ENCODE measurements at places on chromosomes 2 and 18.
A peak's percentile ranks its signal among the peaks of the same experiment; 100 is the strongest.

GRCh38 chr2:17319090-17319489, 199.2 kb downstream of the RAD51AP2 start:
- no peak for DNase-seq

DNA sequence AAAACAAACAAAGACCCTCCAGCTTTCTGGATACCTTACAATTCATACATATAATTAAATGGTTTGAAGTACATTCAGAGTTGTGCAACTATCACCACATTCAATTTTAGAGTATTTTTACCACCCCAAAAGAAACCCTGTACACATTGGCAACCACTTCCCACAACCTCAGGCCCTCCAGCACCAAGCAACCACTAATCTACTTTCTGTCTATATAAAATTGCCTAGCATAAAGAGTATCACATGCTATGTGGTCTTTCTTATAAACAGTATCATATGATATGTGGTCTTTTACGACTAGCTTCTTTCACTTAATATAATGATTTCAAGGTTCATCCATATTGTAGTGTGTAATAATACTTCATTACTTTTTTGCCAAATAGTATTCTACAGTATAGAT, 7.3 kb downstream of the IER3IP1 start:
- DNase-seq: no peak

DNA sequence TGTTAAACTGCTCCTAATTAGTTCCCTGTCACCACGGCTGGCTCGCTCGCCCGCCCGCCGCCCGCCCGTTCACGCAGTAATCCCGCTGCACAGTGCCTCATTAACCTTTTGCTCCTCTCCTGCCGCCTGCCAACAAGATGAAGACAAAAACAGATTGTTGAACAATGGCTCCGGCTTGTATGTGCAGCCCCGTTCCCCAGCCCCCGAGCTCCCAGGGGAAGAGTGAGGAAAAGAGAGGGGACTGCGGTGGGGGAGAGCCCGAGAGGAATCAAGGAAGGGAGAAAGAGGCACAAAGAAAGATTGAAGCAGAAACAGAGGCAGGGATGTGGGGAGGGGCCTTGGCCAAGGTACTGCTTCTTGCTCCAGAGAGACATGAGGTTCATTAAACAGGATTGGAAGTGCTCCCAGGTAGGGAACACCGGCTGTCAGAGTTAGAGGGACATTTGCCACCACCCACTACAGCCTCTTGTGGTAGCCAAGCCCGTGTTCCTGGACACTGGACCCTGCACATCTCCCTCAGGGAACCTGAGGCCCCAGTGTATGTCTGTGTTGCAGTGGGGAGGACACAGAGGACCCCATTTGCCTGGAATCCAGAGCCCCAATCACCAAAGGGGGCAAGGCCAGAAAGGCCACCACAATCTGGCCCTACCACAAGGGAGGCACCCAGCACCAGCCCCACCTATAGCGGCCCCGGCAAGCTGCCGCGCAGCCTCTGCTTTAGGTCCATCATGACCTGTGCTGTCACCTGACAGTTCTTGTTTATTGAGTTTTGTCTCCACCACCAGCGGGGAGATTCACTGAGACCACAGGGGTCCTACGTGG, 38.1 kb downstream of the EMX1 start:
- DNase-seq: no peak

GRCh38 chr2:160406591-160407392, 86.8 kb downstream of the RBMS1 start:
- DNase-seq: peak; percentile 18

DNA sequence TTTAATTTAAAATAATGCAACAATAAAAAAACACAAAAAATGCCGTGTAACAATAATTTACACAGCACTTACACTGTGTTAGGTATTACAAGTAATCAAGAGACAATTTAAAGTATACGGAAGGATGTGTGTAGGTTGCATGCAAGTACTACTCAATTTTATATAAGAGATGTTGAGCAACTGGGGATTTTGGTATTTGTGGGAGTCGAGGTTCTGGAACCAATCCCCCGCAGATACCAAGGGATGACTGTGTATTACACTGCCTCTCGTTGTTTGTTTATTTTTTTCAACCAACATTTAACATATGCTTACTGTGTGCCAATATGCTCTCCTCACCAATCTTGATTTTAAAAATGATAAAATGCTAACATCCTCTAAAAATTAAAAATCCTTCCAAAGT, 24.8 kb downstream of the MAP3K2 start:
- no peak for DNase-seq

DNA sequence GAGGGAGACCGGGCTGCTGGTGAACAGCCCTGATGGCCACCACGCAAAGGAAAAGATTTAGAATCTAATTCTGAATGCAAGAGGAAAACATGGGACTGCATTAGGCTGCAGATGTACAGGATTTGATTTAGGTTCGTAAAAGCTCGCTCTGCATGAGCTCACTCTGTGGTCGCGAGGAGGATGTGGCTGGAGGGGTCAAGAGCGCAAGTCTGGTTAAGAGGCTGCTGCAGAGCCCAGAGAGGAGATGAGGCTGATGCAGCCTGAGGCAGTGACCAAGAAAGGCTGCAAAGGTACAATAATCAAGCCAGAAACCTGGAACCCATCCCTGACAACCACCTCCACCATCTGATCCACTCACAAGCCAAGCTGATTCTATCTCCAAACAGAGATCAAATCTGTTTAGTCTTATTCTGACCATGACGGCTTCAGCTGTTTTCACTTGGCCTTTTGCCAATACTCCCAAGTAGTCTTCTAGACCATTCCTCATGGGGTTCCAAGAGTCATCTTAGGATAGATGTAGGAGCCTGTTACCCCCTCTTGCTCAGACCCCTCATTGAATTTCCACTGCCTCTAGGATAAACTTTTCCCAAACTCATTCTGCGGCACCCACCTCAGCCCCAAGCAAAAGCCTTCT, 58.9 kb upstream of the ARL4C start:
- DNase-seq: no peak

- no peak for DNase-seq
Measured at GRCh38 chr2:197209246-197209645, 101.3 kb downstream of the ANKRD44 start.

- no peak for DNase-seq
Measured at GRCh38 chr2:67857836-67858235, 205.0 kb downstream of the C1D start.

GRCh38 chr2:28400419-28400818, 7.8 kb downstream of the FOSL2 start:
- DNase-seq: no peak

- no peak for DNase-seq
Measured at GRCh38 chr18:62697636-62698035, 17.7 kb upstream of the PHLPP1 start.

DNA sequence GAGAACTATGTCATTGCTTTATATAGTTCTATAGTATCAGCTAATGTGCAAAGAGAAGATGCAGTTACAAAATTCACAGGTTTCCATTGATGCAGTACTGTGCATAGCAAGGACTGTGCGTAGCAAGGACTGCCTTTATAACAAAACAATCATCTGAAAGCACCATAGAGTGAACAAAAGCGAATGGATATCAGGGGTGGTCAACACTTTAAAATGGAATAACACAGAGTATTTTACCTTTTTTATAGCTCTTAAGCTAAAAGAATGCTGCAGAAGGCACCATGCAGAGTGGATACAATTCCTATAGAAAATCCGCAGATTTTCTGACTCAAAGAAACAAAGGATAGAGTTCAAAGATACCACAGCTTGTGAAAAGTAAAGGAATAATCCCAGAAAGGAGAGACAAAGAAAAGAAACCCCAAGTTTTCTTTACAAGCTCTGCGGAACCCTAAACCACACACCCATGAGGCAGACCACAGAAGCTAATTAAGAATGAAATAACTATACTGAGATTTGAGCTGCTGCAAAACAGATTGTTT, 229.9 kb upstream of the DTNA start:
- no peak for DNase-seq

DNA sequence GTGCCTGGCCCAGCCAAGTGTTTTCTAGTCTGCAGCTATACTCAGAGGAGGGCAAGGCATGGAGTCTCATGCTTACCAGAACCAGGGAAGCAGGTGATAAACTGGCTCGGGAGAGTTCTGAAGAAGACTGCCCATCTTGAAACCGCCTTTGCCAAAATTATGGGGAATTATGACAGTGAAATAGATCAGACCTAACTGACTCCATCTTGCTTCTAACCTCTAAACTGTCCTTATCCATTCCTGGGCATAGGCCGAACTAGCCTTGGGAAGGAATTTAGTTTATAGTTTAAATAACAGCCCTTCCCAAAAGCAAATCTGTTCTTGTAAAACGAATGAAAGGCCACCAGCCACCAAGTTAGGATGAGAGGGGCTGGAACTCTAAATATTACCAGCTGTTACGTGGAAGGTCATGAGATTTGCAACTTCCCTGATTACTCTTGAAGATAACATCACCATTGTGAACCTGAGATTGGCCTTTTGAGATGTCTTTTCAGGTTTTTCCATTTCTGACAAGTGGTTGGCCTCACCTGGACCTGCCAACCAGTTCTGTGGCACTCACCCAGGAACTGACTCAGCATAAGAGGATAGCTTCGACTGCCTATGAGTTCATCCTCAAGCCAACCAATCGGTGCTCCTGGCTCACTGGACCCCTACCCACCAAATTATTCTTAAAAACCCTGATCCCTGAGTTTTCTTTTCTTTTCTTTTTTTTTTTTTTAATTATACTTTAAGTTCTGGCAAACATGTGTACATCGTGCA, 23.4 kb downstream of the CHCHD5 start:
- DNase-seq: no peak

- no peak for DNase-seq
Measured at GRCh38 chr2:159129824-159130223, 156.7 kb downstream of the WDSUB1 start.

DNA sequence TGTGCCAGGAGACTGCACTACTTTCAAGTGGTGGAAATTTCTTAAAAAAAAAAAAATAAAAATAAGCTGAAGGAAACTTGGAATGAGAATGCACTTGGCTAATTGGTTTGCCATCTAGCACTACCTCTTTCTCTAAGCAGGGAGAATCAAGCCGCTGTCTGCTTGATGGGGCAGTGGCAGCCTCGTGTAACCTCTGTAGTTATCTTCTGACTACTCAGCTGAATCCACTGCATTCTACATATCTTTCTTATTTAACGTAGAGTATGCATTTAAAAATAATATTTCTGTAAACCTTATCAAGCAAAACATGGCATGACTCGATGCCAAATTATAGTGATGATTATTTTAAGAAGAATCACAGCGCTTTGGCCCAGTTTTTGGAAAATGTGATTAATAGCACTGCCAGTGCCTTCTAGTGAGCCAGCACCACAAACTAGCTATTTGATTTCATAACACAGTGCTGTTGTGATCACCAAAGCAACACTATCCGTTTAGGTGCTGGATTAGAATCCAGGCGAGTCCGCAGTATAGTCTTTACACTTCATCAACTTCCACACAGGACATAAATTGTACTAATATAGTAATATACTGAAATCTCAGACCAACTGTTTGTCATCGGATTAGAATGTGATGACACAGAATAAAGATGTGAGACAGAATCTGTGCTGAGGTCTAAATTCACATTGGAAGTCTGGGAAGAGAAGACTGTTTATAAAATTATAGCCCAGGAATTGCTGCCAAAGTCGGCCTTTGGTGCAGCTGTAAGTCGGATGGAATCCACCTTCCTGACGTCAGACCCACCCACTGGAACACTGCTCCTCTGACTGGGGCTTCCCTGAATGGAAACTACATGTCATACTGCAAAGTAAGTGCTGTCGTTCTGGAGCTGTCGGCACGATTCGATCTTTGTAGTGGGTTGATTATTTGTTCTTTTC, 136.5 kb upstream of the ETAA1 start:
- DNase-seq: no peak
